Stimulated activated naive CD4-positive, alpha-beta T cell treated with Interleukin-2 at 50 U/mL for 16 hours (primary cell): ENCODE measurements at places on chromosomes 7 and 10.

- no peak for DNase-seq
Observed at GRCh38 chr7:131097662-131098376, 229.9 kb upstream of the MKLN1 start.

GRCh38 chr10:122267849-122268737 lies 3.0 kb upstream of the BTBD16 start:
- peak; percentile 15 for DNase-seq

DNA sequence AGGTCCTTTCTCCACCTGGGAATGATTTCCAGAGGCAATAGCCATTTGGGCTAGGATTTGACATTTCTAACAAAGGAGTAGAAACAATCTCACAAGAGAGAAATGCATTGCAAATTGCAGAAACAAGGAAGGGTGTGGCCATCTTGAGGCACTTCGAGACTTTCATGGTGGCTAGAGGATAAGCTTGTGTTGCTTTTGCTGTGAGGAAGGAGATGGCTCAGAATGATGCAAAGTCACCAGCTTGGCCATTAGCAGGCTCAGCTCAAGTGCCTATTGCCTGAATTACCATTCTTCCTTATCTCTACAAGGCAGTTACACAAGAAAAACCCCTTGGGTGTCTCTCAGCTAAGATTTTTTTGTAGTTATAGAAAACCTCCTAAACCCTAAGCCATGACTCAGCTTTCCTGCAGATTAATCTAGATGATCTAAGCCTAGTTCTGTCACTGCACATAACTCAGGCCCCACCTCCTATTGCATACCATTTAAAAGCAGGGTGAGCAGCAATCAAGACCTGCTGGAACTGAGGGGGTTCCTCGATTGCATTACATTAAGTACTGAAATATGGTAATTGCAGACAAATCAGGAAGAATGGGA lies 683.1 kb downstream of the NRG3 start:
- DNase-seq, result no peak

DNA sequence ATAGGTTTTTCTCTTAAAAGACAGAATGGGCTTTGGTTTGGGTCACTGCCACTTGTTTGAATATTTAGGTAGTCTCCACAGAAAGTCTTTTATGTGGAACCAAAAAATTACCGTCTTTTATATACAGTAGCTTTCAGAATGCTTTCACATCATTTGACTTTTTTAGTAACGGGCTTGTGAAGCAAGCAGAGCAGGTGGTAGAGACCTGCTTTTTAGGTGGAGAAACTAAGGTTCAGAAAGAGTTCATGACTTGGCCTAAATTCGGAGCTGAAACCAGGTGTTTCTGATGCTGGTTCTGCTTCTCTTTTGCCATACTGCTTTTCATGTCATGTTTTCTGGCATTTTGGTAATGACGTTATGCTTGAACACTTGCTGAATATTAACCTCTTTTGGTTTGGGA lies 36.3 kb downstream of the GARS1 start:
- no peak for DNase-seq

DNA sequence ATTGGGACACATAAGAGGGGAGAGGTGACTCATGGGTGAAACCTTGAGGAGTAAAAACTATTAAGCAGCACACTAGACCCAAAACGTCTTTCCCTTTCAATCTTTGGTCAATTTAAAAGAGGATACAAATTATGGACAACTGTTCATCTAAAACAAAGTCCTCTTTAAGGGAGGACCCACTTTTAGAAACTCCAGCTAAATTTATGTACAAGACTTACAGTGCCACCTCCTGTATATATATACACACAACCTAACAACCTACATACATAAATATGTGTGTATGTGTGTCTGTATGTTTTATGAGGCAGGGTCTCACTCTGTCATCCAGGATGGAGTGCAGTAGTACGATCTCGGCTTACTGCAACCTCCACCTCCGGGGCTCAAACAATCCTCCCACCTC lies 18.1 kb upstream of the ZC3HAV1 start:
- DNase-seq, result no peak

- DNase-seq, result peak; percentile 45
Observed at GRCh38 chr10:46106410-46107255, 60.6 kb upstream of the MSMB start.

- DNase-seq, result no peak
Observed at GRCh38 chr10:45596526-45596925, 76.0 kb downstream of the ZFAND4 start.

GRCh38 chr10:129471447-129472175 lies 4.6 kb downstream of the MGMT start:
- no peak for DNase-seq

- no peak for DNase-seq
Observed at GRCh38 chr7:119900996-119901672, 371.8 kb upstream of the KCND2 start.

DNA sequence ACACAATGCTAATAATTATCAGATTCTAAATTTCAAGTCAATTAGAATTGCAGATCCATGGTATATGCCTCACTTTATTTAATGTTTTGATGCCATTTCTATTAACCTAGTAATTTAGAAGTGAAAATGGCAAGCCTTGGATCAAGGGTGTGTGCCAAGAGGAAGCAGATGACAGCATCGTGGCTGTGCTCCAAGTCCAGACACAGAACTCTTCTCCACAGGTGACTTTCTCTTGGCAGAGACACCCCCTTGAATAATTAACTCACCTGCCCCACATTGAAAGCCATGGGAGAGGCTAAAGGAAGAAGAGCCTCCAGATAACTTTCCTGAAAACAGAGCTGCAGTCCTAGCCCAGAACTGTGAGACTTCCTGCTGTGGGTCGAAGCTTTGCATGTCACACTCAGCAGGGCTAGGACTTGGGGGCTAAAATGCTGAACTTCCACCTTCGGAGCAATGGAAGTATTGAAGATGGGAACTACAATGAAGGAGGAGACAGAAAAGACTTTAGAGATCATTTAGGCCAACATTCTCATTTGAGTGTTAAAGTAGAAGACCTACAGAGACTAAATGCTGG lies 996 bp upstream of the C10orf90 start:
- DNase-seq, result no peak

DNA sequence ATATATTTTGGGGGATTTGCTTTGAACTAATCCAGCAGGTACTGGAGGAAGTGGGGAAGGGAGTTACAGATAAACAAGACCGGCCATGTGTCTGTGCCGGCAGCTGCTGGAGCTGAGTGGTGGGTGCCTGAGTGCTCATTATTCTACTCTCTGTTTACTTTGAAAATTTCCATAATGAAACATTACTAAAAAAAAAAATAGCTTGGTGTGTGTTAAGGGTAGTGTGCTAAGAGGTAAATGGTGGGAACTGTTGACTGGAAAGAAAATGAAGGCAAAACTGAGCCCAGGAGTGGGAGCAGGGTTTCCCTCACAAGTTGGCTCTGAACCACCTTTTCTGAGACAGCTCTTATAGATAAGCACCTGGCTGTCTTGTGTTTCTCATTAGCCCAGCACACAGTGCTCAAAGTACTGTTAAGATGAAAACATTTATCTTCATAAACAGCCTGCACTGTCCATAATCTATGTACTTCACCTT lies 50.6 kb downstream of the PARD3 start:
- DNase-seq, result no peak

- DNase-seq, result no peak
Observed at GRCh38 chr7:142563470-142563869, 185.8 kb upstream of the PRSS1 start.

- DNase-seq, result no peak
Observed at GRCh38 chr10:78830062-78830975, 238.4 kb upstream of the ZMIZ1 start.

DNA sequence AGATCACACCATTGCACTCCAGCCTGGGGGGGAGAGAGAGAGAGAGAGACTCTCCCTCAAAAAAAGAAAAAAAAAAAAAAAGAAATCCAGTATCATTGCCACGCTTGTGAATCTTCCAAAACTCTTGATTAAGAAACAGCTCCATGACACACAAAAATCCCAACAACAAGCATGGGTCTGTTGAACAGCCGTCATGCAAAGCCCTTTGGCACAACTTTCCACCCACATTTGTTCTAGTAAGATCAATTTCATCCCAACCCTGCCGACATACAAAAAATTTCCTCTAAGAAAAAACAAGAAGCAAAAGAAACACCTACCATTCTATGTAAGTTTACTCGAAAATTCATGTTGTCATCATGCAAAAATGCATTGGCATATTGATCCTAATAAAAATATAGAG lies 62.8 kb downstream of the ARMH3 start:
- DNase-seq, result no peak

- peak; percentile 86 for DNase-seq
Observed at GRCh38 chr7:92833024-92833765, 3.2 kb downstream of the CDK6 start.

- DNase-seq, result no peak
Observed at GRCh38 chr7:131602994-131603372, 46.6 kb upstream of the PODXL start.

DNA sequence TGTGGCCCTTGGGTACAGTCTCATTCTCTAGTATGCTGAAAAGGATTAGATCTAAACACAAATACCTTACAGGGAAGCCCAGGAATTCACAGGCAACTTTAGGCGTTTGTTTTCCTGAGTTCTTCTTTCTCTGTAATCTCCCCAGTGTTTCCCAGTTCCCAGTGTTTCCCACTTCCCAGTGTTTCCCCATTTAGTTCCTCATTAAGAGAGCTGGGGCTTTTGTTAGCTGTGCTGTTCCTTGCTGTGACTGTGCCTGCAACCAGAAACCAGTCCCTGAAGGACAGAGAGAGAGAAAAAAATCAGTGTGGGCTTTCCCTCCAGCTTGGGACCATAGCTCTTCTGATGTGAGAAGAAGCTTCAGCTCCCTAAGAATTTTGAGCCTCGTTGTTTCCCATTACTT lies 802.9 kb upstream of the COBL start:
- no peak for DNase-seq

GRCh38 chr10:102264371-102264770 lies 19.0 kb downstream of the GBF1 start:
- DNase-seq, result no peak

- DNase-seq, result no peak
Observed at GRCh38 chr10:121764233-121764942, 163.4 kb downstream of the ATE1 start.

DNA sequence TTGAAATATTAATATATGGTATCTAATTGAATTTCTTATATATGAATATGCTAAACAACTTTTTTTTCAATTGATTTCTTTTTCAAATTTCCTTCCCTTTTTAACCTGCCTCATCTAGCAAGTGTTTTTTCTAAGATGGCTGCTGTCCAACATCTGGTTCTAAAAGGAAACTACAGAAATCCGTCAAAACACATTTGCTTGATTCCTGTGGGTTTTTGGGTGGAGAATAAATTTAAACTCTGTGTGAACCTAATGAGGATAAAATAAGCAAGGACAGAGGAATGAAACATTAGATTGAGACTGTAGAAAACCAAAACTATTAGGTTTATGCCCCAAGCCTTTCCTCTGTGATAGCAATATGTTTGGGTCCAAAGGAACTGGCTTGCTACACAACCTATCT lies 75.5 kb upstream of the STARD3NL start:
- DNase-seq, result no peak
